Stimulated activated CD4-positive, alpha-beta T cell treated with anti-CD3 and anti-CD28 coated beads, Interleukin-4, amount 100 ng/mL, for 1 hour (primary cell): ENCODE measurements at places on chromosomes 5 and 9.

- DNase-seq: no peak
These were observed 151.5 kb upstream of the SMC2 start for GRCh38 chr9:103942651-103943050.

DNA sequence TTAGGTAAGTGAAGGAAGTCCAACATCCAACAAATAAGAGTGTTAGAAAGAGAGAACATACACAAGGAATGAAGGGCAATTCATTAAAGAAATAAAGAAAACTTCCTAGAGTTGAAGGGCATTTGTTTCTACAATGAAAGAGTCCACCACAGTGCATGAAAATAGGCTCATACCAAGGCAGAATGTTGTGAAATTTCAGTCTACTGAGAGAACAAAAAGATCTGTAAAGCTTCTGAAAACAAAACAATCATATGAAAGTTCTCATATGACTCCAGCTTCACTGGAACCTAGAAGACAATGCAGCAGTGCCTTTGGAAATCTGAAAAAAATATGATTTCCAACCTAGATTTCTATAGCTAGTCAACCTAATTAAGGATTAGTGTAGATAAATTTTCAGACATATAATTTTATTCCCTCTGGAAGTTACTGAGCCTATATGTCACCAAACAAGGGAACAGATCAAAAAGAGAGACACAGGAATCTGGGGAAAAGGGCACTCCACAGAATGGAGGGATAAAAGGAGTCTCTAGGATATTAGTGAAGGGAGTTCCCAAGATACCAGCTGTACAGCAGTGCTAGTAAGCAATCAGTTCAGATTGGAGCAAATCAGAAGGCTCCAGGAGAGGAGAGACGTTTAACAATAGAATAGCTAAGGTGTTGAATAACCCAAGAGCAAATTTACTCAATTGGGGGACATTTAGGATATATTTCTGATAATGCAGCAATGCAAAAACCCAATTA lies 5.8 kb downstream of the C5orf58 start:
- no peak for DNase-seq

DNA sequence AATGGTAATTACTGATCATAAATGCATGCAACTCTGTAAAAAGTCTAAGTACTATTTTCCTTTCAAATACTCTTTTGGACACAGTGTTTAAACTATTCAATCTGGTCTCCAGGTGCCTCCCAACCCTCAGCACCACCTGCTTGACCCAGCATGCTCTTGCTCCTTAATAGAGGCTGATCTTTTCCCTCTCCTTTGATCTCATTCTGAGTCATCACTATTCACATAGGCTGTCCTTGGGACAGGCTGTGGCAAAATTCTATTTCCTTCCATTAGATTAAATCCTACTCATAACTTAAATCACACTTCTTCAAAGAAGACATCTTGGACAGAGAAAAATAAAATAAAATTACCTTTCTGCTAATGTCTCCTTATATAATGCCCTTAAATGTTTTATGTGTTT lies 199.4 kb upstream of the ST8SIA4 start:
- DNase-seq: no peak

DNA sequence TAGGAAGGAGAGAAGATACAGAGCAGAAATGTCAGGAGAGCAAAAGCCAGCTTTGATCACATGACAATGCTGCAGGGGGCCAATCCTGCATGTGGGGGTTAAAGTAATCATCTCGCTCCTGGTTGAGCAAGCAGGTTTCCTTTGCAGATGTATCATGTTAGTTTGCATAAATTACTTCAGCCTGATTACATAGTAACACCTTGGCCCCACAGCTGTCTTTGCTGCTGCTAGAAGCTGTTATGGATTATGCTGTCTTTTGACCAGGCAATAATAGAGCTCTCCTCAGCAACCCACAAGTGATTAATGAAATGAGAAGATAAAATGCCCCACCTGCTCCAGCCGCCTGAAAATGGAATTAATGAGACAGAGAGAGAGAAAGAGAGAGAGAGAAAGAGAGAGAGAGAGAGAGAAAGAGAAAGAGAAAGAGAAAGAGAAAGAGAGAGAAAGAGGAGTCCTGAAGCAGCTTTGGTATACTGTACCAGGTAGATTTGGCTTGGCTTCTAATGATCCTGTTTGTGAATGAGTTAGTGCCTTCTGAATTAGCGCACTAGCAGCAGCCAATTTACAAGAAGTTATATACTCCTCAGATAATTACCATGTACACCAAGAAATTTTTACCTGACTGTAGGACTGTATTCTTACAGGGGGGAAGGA lies 174.3 kb upstream of the RORB start:
- DNase-seq: no peak

GRCh38 chr5:88897748-88898147 lies 14.8 kb upstream of the MEF2C start:
- no peak for DNase-seq
